EL (cell line): ENCODE measurements at places on chromosomes 16 and 17.

DNA sequence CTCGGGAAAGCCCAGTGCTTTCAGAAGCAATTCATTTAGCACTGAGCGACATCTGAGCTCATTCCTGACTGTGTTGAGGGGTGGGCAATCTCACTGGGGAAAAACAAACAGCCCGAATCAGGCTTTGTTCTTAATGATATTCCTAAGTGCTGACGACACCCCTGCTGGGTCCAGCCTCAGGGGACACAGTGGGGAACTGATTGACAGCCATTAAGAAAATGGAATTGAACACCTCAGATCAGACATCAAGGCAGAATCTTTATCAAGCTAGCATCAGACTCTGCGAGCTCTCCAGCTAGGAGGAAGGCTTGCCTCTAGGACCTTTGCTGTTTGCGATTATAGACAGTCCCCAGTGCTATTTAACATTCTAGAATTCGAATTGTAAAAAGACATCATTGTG lies 22.5 kb upstream of the LYRM9 start:
- no peak for DNase-seq

GRCh38 chr16:70665113-70665694 lies 18.8 kb downstream of the IL34 start:
- DNase-seq: no peak

DNA sequence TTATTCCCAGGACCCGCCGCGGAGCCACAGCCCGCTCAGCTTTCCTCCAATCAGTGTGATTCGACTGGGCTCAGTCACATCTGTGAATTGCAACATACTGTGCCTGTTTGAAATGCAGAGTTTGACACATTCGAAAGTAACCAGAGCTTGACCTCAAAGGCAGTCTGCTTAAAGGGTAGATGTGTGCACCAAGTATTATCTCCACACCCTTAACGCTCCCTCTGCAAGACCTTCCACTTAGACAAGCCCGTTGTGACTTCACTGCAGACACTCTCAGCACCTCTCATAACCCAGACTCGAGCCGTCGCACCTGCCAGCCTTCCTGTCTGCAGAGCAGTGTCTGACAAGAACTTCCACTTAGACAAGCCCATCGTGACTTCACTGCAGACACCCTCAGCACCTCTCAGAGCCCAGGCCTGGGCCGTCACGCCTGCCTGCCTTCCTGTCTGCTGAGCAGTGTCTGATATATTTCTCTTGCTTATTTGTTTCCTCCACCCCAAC lies 3.7 kb downstream of the KLHDC4 start:
- DNase-seq: no peak

DNA sequence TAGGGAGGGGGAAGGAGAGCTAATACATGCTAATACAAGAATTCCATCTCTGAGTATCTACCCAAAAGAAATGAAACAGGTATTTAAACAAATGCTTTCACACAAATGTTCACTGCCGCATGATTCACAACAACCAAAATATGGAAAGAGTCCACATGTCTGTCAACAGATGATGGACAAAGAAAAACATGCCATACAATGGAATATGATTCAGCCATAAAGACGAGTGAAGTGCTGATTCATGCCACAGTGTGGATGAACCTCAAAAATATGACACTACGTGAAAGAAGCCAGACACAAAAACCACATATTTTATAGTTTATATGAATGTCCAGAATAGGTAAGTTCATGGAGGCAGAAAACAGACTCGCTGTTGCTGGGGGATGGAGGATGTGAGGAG lies 321.4 kb downstream of the FOXL1 start:
- peak; percentile 30 for DNase-seq

- no peak for DNase-seq
Observed at GRCh38 chr16:27248036-27248435, 20.5 kb downstream of the NSMCE1 start.

- DNase-seq: peak; percentile 61
Observed at GRCh38 chr17:71472809-71473789, 647.7 kb upstream of the SOX9 start.

- DNase-seq: no peak
Observed at GRCh38 chr16:82715833-82716232, 89.1 kb downstream of the CDH13 start.

GRCh38 chr17:31062346-31062745 lies 32.4 kb upstream of the NF1 start:
- DNase-seq: no peak

GRCh38 chr17:40356990-40357881 lies 7.3 kb downstream of the GJD3 start:
- DNase-seq: no peak

GRCh38 chr16:963913-964312 lies 6.9 kb downstream of the LMF1 start:
- DNase-seq: no peak

GRCh38 chr16:75710344-75710743 lies 9.1 kb upstream of the DUXB start:
- DNase-seq: no peak

- no peak for DNase-seq
Observed at GRCh38 chr16:81432937-81433557, 11.6 kb upstream of the CMIP start.

GRCh38 chr16:88355389-88356123 lies 27.2 kb upstream of the ZNF469 start:
- no peak for DNase-seq

- DNase-seq: peak; percentile 74
Observed at GRCh38 chr16:85234310-85235204, 122.3 kb upstream of the CIBAR2 start.

DNA sequence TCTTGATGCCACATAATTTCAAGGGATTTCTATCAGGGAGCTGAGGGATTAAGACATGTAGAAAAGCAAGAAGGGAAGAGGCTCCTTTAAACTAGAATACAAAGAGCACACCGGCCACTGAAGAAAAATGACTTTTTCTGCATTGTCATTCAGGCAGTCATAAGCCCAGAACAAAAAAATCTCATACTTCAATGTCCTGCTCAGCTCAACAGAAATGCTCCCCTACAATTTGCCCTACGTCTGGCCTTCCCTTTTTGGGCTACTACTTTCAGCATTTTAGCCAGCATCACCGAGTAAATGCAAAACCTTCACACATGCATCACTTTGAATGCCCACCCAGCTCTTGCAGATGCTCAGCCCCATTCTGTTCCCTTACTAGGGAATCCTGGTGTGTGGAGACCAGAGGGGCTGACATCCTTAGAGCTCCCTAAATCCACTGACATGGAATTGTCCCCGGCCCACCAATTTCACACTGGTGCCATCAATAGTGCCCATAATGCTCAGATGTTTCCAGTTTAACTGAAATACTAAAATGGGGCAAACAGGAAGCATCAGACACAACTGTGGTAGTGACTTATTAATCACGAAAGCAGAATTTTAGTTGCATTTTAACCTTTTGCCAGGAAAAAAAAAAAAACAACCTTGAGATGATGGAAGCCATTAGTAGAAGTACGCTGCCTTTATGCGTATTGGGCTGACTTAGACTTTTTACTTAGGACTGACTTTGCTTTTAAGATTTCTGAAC lies 2.7 kb downstream of the MAP3K14 start:
- DNase-seq: no peak

DNA sequence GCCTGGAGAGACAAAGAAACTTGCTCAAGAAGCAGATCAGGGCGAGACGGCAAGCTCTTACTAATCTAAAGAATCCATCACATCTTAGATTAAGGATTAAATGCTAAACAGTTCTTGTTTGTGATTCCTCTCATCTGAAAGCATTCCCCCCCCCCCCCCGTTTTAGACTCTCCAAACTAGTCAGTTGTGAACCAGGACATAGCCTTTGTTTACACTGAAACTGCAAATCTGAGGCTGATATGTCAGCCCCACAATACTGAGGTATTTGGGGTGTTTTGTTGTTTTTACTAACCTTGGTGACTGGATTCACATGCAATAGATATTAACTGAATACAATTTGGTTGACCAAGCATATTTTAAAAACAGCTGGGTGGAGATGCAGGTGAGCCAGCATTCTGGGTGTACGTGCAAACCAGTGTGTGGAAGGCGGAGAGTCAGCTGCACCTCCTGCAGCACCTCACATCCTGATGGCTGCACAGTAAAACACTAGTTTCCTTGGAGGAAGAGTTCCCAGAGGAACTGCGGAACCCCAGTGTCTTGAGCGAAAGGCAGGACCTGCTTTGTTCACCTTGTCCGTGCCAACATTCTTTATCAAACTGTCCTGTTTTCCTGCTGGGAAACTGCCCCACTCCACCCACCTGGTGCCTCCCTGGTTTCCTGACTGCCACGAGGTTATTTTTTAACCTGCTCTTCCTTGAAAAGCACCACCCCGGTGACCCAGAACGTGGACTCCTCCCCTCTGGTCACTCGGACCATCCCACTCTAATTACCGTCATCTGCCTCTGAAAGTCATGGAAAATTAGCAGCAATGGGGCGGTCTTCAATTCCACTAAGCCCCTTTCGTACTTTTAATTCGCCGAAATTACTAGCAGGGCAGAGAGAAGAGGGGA lies 1.2 kb upstream of the YPEL2 start:
- no peak for DNase-seq

DNA sequence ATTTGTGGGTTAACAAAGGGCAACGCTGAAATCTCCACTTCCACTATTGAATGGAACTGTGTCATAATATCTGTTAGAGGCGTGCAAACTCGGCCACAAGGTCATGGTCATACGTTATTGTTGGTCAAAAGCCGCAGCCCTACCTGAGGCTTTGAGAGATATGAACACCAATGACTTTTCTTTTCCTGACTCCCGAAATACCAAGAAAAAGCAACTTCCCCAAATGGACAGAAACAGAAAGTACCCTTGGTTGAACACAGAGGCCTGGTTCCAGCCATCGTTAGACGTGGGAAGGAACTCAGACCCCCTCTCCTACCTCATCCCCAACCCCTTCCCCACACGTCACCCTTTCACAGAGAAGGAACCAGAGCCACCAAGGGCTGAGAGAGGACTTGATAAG lies 1.4 kb upstream of the PIK3R5 start:
- DNase-seq: no peak

DNA sequence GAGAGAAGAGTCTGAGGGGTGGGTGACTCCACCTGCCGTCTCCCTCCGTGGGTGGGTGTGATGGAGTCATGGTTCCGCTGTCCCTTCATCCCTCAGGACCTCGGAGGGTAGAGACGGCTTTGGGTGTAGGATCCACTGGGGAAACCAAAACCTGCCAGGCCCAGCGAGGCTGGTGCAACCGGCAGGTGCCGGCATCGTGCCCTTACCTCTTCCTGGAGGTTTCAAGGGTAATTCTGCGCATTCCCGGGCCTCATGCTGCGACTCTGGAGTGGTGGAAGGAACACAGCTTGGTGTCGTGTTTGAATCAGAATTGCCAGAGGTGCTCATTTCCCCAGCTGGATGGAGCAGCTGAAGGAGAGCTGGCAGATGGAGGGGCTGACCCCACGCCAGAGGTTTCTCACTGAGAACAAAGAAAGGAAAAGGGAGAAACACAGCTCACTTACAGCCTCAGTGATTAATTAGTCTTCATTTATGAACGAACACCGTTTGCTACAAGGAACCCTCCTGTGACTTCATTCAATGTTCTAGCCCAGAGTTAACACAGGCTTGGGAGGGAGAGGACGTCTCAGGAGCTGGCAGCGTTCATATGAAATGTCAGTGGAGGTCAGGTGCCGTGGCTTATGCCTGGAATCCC lies 16.3 kb upstream of the ATP2A3 start:
- DNase-seq: no peak
